Activated CD8-positive, alpha-beta memory T cell treated with anti-CD3 and anti-CD28 coated beads for 1 hour (primary cell): ENCODE measurements at places on chromosomes 3 and 15.

DNA sequence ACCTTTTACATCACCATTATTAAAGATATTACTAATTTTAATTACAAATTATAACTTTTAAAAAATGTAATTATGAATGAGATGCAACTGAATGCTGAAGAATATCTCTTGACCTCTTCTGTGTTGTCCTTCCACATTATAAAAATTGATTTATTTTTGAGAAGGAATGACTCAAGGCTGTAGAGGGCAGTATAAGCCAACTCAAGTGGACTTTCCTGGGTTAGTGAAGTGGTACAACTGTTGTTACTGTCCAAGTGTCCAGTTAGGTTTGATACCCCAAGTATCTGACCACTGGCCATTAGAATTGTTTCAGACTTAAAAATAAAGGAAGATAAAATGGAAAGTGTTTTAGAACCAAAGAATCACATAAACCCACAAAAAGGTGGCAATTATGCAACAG, 51.9 kb downstream of the BBX start:
- DNase-seq: no peak

DNA sequence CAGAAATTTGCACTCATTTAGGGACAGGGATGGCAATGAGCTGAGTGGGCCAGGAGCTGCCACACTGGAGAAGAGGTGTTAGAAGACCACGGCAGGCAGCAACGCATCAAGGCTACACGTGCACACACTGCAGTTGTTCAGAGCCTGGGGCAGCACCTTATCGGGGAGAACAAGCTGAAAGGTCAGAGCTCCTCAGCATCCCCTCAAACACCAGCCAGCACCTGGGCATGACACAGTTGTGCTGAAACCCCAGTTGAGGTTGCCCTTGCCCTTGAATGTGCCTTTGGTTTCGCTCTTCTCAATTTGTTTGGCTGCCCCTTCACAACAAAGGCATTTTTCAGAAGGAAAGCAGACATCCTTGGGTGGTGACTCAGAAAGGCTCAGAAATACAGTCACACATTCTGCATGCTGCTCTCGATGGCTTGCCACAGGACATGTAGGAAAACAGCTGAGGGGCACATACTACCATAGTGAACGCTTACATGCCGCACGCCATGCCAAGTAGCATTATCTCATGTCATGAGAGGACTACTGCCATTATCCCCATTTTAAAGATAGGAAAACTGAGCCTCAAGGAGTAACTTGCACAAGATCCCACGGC, 57.6 kb downstream of the ST8SIA2 start:
- no peak for DNase-seq

GRCh38 chr3:107524841-107525643, 2.3 kb downstream of the BBX start:
- DNase-seq: peak; percentile 28

DNA sequence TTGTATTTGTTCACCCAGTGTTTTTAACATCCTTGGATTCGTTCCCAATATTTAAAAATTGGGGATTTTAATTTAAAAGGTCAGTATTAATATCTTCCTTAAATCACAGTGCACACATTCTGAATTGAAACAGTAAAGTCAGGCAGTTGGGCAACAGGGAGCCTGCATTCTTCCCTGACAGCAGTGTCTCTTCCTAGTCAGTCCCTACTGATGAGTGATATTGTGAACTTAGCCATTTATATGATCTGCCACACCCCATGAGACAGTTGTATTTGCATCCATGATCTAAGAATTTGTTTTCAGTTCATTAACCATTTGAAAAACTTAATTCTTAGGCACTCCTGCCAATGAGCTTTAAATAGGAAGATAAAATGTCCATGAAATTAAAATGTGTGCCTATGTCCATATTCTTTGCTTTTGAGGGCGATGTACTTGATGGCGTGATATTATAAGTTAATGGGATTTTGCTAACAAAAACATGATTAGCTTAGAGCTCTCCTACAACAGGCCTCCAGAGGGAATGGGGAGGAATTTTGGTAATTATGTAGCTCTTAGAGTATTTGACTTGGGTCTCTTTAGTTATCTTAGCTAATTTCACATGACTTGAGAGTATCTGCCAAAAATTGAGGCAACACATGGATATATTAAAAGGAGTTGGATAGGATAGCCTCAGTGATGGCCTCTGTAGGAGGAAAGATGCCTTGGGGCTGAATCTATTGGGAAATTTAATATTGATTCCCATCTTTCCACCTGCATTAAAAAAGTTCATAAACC, 219.3 kb downstream of the PTPRG start:
- no peak for DNase-seq

- no peak for DNase-seq
These were observed 224.8 kb upstream of the GAP43 start for GRCh38 chr3:115398506-115398905.

DNA sequence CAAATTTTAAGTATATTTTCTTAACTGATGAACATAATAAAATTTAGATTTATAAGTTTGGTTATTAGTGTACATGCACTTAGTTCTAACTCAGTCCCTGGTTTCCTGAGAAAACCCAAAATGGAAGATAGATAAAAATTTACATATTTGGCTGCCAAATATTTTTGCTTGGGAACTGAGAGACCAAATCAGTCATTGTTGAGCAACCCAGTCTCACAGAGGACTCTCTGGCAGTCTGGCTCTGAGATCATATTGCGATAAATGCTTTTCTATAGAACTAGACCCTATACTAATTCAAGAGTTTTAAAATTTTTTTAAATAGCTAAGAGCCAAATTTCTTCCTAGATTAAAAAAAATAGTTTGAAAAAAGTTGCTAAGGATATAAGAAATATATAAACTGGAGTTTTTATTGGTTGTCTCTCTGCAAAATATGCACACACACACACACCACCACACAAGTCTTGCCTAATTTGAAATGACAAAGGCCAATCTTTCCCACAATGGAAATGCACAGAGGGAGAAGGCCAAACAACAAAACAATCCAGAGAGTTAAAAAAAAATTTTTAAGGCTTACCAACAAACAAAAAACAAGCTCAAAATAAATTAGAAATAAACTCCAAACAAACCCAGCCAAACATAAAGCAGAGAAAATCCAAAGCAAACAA, 259.5 kb downstream of the MECOM start:
- DNase-seq: no peak

GRCh38 chr3:138331143-138331894, 1.7 kb upstream of the NME9 start:
- no peak for DNase-seq

- DNase-seq: no peak
These were observed 195.6 kb downstream of the XXYLT1 start for GRCh38 chr3:195075199-195075940.

DNA sequence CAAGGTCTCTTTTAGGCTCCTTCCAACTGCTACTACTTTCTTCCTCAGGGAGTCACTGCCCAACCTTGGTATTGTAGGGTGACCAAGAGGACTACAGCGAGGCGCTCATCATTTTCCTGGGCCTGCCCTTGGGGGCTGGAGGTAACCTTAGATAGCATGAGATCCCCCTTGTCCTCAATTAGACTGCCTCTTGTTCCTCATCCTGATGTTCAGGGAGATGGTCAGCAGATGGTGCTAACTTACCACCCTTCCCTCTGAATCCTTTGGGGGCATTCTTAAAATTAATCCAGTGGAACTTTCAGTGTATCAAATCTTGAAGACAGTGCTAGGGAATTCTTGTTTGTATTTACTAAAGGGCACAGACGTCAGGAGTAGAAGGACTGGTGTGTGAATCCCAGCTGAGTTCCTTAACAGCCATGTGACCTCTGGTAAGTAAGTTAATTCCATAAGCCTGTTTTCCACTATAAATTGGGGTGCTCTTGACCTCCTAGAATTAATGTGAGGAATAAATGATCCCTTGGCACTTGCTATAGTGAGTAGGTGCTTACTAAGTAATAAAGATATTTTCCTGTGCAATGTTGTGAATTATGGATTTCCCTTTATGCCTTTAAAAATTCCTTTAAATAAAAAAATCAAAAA, 4.1 kb upstream of the CLPX start:
- no peak for DNase-seq
